ENCODE measurements at places on chromosomes 1 and 21. TPM values are rescaled to one million over a fixed set of nuclear protein-coding genes. Genes with fewer than 3 reads are reported as not detected.

GRCh38 chr1:28815533-28816185, 3.7 kb downstream of the OPRD1 start:
- no peak for DNase-seq

DNA sequence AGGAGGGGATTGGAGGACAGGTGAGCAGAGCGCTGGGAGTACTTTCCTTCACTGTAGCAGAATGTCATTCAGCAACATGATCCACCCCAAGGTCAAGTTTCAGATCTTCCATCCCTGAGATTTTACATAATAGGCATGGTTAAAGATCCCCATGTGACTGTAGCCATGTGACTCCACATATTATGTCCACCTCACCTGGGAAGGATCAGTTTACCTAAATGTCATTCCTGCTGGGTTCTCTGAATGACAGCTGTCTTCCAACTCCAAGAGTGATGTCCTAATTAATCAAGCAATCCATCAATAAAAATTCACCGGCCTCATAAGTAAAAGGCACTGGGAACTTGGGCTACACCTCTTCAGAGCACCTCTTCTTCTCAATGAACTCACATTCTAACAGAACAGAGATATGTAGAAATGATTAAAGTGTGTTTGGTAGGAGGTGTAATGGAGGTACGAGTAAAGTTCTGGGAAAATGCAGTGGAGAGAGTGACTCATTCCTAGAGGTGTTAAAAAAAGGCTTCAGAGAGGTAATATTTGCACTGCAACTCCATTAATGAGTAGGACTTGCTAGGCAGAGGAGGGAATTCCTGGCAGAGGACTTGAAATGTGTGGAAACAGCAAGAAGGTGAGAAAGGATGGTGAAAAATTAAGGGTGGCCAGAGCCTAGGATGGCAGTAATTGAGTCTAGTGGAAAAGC, 22.2 kb upstream of the MAPKAPK2 start:
- DNase-seq = no peak

CELA2A gene
- total RNA-seq = not detected

GPA33 gene
- 438 TPM for total RNA-seq

DNA sequence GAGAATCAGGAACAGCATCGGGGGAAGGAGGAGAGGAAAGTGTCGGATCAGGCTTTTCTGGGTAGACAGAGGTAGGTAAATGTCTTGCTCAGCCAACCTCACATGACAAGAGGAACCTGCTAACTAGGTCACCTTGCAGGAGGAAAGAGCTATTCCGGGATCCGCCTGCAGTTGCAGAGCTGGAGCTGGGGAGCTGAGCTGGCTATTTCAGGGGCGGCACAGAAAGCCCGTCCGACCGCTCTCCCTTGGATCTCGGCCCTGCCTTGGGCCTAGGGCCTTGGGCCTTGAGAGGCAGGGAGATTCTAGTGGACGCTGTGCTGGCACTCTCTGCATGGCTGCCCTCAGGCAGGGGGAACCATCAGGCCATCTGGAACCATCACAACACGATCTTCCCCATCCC, 56.5 kb upstream of the CTPS1 start:
- DNase-seq = no peak

- DNase-seq = peak; percentile 87
These were observed 32.0 kb downstream of the MAP7D1 start for GRCh38 chr1:36187800-36188593.

CD48 gene
- 9.2 TPM for total RNA-seq

TNFRSF1B gene
- 27.2 TPM for total RNA-seq

MTMR11 gene
- total RNA-seq = 188 TPM

DNA sequence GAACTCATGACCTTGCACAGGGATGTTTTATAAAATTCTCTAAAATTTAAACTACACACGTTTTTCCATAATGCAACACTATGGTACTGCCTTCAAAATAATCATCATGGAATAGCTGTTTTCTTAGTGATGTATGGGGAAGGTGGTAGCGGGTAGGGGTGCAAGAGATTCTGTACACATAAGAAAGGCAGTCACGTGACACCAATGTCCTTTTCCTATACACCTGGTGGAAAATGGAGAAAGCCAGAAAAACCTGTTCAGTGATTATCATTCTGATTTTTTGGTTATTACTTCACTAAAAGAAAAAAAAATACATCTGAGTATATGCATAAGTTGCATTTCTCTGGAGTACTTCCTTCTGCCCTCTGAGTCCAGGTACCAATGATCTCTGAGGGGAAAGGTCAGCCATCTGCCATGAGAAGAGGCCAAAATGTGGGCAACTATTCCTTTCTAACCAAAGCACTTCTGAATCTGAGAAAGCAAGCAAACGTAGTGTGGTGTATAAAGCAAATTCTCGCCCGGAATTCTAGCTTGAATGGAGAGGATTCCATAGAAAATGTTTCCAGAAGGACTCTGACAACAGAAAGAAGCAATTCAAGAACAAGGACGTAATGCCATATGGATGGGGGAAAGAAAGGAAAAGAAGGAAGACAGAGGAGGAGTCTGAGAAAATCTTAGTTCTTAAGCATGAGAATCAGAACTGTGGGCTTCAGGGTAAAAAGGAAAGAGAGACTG, 137.3 kb downstream of the RERE start:
- DNase-seq = no peak
